SW480 (cell line): ENCODE measurements at places on chromosomes 2 and 18.

DNA sequence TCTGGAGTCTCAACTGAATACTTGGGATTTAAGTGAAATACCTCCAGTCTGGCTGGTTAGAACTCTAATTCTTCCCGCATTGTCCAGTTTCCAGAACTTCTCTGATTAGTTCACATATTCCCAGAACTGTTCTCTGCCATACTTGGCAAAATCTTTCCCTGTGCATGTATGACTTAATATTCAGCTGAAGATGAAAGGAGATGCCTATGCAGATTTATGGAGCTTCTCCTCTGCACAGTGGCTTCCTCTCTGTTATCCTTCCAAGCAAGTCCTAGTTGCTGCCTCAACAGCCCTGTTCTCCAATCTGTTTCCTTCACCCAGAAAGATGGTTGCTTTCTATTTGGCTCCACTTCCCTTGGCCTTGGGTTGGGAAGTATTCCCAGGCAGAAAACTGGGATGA is 155.4 kb upstream of the GATA6 start:
- no peak for DNase-seq

DNA sequence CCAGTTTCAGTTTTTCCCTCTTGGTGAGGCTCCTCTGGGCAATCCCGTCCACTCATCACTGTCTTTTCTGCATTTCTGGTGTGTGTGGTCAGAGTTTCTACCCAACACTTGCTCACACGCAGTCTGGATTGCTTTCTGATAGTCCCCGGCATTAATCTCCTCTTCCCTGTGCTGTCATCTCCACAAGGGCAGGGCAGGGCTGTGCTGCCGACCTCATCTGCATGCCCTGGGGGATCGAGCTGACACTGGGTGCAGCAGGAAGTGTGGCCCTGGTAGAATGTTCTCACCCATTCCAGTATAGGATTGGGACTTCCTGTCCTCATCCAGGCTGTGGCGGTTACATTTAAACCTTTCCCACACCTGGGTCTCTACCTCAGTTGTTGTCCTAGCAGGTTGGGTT is 80.0 kb upstream of the FAM136A start:
- DNase-seq = peak; percentile 69

- no peak for DNase-seq
These were observed 765 bp upstream of the DIPK1C start for GRCh38 chr18:74457725-74458421.

DNA sequence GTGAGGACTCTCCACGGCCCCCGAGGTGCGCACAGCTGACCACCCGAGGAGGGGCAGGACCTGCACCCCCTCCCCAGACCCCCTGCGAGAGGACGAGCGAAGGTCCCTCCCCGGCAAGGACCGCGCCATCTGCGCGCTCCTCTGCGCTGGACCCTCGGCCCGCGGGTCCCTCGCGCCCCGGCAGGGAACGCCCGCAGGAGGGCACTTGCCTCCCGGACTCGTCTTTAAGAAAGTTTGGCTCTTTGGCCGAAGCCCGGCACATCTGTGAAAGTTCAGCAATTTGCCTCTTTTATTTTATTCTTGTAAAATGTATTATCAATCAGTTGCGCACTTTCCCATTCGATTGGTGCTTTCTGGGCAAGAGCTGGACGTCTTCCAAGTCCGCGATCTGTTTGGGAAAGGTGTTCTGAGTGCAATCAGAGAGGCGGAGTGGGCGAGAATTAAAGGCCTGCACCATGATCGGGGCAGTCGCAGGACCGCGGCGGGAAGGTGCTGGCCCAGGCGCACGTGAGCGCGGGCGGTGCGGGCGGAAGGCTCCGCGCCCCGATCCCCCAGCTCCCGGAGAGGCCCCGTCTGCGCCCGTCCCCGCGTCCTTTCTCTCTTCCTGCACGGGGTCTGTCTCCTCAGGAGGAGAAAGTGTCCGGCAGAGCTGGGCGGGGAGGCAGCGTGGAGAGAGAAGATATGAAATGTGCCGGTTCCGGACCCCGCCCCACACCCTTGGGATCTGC is 1.6 kb upstream of the ALKAL2 start:
- DNase-seq = peak; percentile 38
